Stimulated activated CD4-positive, alpha-beta T cell treated with anti-CD3 and anti-CD28 coated beads, TNF-alpha, amount 100 ng/mL, for 4 hours (primary cell): ENCODE measurements at places on chromosomes 3 and 15.

GRCh38 chr3:187044206-187044605 is 95.1 kb downstream of the RPL39L start:
- DNase-seq = no peak

- no peak for DNase-seq
Measured at GRCh38 chr15:68228143-68228970, 1.2 kb downstream of the CLN6 start.

GRCh38 chr15:63338170-63338569 is 43.5 kb downstream of the CA12 start:
- no peak for DNase-seq

DNA sequence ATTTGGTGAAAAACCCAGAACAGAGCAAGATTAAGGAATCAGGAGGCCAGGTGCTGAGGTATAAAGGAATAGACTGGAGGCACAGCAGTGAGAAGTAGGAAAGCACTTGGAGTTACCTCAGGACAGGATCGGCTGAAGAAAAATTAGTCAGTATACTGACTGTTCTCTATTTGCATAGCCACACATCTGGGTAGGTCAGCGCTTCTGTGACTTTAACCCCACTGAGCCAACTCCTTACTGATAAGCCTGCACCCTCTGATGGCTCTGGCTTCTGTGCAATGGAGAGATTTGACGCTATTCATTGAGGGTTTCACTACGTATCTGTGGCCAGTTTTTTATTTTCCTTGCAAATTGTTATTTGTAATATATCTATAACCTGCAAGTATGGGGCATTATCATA is 22.3 kb downstream of the MECOM start:
- DNase-seq = no peak

DNA sequence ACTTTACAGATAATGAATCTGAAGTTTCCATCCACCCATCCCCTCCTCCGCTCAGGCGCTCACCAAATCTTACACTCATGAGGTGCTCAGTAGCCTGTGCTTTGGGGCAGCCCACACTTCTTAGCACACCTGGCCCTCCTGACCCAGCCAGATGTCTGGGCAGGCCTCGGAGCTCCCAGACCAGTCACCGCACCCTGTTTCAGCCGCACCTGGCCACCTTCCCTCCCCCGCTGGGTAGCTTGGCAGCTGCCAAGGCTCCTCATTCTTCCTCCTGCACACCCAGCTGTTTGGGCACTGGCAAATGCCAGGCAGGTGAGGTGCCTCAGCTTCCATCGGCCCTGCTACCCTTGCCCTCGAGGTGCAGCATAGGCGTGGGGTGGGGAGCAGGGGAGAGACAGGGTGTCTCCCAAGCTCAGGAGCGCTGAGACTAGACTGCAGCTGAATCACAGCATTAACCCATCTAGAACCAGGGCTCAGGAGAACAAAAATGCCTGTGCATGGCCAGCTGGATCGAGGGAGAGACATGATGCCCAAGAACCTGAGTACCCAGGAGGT is 45.8 kb downstream of the CDC25A start:
- DNase-seq = no peak

DNA sequence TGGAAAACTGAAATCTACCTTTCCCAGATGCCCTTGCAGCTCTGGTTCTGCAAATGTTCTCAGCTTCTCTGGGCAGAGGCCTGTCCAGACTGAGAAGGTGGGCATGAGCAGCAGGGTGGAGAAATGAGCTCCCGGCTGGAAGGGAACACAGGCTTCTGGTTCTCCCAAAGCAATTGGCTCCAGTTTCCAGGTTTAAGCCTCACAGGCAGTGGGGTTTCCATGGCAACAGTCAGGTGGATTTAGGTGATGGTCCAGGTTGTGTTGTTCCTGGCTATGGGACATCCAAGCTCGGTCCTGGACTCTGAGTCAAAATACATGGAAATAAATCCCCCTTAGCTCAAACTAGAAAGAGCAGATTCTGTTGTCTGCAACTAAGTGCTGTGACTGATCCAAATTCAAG is 94.6 kb upstream of the IQSEC1 start:
- DNase-seq = no peak

- no peak for DNase-seq
Measured at GRCh38 chr3:37096288-37096687, 78.1 kb downstream of the LRRFIP2 start.

GRCh38 chr15:69056365-69056764 is 41.9 kb downstream of the NOX5 start:
- no peak for DNase-seq

- DNase-seq = no peak
Measured at GRCh38 chr15:65841121-65841930, 28.0 kb upstream of the RAB11A start.

DNA sequence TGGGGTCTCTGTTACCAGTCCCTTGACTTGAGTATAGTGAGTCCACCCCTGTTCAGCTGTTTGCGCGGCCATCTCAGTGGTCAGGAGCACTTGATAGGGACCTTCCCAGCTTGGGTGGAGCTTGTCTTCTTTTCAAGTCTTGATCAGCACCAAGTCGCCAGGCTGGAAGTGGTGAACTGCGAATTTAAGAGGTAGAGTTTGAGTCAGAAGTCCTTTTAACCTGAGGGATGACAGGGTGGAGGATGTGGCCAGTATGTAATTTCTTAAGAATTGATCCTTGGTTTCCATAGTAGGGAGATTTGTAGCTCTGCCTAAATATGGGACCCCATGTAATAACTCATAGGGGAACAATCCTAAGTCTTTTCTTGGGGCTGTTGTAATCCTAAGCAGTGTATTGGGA is 86.3 kb upstream of the XCR1 start:
- DNase-seq = no peak

GRCh38 chr15:81288040-81288439 is 35.9 kb downstream of the STARD5 start:
- DNase-seq = no peak

- DNase-seq = no peak
Measured at GRCh38 chr3:99516936-99517335, 121.5 kb upstream of the COL8A1 start.

DNA sequence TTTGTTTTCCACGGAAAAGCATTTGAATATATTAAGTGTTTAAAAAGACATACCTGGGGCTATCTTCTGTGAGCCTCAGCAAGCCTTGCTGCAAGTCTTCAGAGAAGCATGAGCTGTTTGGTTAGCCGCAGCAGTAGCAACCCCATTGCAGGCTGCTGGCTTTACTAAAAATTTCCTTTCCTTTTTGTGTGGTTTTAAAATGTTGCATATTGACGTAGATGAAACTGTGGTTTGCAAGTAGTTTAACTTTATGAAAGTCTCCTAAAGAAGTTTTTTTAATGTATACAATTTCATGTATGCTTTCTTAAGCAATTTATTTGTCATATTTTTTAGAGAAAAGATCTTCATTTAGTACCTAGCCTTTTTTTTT is at the start of gene GPR171:
TSS of gene GPR171 (minus strand) at position 166 of the 370 bp plus-strand sequence. CDS start 3,830 bp downstream, outside the sequence.
- DNase-seq = no peak

GRCh38 chr3:17730318-17730967 is 12.0 kb downstream of the TBC1D5 start:
- DNase-seq = no peak

DNA sequence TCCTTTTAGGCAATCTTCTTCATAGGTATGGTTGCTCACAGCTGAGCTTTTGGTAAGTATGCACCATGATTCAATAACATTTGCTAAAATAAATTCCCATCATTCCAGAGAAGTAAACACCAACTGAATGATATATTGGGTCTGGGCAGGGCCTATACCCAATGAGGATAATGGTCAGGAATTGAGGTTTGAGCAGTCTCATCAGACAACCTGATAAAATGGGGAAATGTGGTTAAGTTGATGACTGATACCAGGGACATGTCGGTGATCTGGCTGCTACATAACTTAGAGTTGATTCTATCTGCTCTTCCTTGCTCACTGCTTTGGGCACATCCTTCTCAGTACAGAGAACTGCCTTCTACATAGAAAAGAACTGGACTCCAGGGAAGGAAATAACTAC is 92.9 kb downstream of the GPR156 start:
- DNase-seq = no peak

- no peak for DNase-seq
Measured at GRCh38 chr15:61853195-61853594, 207.1 kb downstream of the VPS13C start.

DNA sequence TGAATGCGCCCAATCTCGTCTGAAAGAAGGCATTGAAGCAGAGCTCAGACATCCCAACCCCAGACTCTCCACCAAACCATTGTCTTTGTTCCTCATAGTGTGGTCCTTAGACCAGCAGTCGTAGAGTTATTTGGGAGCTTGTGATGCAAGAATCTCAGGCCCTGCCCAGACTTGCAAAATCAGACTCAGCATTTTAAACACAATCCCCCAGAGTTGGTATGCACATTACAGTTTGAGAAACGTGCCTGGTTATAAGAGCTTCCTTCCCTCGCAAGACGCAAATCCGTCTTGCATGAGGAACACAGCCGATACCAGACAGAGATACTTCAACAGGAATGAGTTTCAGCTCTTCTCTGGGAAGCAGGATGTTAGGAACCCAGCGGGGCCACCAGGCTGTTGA is 38.9 kb upstream of the IREB2 start:
- DNase-seq = no peak

DNA sequence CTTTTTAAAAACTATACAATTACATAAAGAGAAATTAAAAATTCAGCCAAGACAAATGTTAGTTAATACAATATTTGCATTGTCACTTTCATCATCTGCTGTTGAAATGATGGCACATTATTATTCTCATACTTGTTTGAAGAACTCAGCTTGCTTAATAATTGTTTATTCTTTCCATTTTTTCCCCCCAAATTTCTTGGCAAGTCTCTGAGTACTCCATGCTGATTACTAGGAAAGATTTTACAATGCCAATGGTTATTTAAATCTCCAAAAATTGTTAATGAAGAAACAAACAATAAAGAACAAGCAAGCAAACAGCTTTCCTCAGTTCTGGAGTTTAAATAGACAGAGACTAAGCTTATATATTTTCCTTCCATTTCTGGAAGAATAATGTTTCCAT is 15.1 kb upstream of the STXBP5L start:
- DNase-seq = no peak

GRCh38 chr3:129505341-129505740 is 23.1 kb upstream of the RHO start:
- DNase-seq = no peak

DNA sequence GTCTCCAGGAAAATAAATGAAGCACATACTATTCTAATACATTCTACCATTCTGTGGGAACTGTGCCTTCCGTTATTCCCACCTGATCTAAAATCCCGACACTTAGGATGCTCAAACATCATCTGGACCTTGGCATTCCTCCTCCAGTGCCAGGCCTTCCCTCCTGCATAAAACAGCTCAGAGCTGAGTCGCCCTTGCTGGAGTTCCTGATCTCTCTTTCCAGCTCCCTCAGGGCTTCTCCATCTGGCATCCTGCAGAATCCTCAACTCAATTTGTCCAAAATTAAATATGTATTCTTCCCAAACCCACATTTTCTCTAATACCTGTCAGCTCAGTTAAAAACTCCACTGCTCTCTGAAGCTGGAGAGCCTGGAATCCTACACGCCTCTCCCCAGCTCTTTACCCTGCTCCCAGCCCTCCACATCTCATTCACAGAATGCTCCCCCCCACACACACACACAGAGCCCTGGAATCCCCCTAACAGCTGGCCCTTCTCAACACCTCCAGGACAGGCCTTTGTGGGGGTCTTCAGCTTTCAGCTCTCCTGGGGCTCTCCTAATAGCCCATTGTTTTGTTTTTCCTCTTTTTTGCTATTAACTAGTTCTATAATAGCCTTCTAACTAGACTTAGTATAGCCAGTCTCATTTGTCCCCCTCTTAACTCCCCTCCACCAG is 78.5 kb downstream of the HMG20A start:
- DNase-seq = no peak

GRCh38 chr15:29712149-29712885 is 110.0 kb downstream of the TJP1 start:
- no peak for DNase-seq

DNA sequence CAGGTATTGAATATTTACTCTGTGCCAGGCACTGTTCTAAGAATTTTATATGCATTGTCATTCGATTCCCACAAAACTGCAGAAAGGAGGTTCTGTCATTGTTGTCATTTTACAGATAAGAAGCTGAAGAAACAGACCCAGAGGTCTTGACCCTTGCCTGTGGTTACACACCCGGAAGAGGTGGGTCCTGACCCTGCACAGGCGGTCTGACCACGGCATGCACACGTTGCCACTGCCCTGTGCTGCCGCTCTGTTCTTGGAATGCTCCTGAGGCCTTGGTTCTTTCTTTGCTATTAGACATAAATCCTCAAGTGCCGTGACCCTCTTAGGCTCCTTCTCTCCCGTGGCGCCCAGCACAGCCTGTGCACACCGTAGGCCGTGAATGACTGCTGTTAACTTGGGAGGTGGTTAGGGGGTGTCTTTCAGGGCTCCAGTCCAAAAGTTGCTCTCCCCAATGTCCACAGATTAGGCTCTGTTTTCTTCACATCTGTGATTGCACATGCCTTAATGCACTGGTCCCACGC is 74.1 kb upstream of the PLXNA1 start:
- no peak for DNase-seq

- no peak for DNase-seq
Measured at GRCh38 chr3:46674031-46674845, 19.2 kb downstream of the ALS2CL start.

DNA sequence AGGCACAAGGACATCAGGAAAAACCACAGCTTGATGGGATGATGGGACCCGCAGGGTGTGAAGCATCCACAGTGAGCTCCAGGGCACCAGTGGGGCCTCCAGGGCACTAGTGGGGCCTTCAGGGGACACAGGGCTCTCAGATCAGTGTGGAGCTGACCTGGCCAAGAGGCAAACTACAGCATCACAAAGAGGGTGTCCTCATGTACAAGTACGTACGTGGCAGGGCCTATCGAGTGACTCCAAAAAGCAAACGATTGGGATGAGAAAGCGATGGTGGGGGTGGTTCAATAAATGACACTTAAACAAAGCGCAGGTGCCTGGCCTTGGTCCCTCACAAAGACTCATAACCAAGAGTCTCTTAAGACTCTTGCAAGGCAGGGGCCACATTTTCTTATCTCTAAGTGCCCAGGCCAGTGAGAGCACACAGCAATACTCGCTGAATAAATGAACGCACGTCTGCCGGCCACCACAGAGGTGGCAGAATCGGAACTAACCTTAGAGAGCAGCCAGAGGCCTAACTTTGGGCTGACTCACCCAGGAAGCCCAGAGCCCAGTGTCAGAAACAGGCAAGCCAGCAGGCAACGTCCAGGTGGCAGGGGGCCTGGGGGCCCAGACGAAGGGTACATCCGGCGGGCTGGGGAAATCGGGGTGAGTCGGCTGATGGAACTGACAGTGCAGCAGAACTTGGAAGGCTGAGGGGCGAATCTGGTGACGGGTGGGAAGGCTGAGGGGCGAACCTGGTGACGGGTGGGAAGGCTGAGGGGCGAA is 8.7 kb downstream of the PCSK6 start:
- no peak for DNase-seq
